NCI-H1436 (cell line): ENCODE measurements at places on chromosomes 1 and 21.

- DNase-seq: no peak
Measured at GRCh38 chr1:66436378-66437135, 97.4 kb upstream of the SGIP1 start.

GRCh38 chr1:228313536-228314277 is 92.9 kb downstream of the TRIM11 start:
- DNase-seq: no peak

DNA sequence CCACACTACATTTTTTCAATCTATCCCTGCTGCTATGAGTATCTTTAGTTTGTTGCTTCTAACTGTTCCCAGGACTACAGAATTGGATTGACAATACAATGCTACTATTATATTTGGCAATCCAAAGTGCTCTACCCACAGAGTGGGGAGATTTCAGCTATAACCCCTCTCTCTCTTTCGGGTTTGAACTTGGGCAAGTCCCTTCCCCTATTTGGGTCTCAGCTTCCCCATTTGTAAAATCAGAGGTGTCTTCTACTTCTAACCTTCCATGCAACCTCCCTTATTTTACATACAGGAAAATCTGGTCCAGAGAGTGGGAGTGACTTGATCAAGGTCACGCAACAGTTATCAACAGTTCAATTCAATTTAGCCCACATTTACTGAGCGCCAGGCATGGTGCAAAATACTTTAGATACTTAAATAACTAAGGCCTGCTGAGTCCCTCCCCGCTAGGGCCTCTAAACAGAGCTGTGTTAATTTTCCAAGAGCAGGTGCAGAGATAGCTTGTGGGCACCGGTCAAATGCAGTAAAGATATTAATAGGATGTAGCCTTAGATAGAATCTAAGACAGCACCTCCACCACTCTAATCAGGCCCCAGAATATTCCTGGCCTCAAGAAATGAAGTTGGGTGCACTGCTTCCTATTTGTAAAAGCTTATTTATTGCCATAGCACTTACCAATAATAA is 9.4 kb upstream of the GPX7 start:
- no peak for DNase-seq

- no peak for DNase-seq
Measured at GRCh38 chr21:42387164-42387563, 8.7 kb downstream of the TMPRSS3 start.

DNA sequence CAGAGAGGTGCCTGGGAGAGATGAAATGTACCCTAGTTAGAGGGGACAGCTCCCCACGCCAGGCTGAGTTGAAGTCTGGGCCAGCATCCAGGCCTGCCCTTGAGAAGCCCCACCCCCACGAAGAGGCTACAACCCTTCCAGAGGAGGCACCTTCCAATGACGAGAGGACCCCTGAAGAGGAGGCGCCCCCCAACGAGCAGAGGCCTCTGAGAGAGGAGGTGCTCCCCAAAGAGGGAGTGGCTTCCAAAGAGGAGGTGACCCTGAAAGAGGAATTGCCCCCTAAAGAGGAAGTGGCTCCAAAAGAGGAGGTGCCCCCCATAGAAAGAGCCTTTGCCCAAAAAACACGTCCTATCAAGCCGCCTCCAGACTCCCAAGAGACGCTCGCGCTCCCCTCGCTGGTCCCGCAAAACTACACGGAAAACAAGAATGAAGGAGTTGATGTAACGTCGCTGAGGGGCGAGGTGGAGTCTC is 3.1 kb downstream of the EVA1B start:
- no peak for DNase-seq

DNA sequence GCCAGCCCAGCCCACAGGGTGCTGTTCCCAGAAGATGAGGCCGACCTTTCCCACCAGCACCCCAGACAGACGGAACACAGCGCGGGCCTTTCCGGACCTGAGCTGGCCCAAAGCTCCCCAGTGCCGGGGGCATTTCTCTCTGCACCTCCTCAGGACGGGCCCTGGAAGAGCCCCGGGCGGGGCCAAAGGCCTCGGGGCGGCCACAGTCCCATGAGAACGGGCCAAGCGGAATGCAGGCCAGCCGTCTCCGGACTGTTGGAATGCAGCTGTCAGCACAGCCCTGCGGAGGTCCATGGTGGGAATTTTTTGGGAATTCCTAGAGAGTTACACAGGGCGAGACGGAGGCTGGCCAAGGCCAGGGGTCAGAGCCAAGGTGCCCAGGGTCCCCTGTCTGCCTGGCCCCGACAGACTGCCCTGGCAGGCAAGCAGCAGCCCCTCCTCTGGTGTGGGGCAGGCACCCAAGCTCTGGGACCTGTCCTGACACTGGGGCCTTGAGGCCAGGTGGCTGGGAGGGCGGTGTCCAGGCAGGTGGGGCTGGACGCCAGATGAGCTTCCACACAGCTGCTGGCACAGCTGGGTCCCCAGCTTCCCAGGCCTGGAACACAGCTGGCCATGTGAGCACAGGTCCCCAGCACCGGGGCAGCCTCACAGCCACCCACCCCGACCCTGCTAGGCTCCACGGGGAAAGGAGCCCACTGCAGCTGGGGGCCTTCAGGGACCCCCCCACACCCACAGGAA is 63.0 kb downstream of the MEGF6 start:
- DNase-seq: no peak

DNA sequence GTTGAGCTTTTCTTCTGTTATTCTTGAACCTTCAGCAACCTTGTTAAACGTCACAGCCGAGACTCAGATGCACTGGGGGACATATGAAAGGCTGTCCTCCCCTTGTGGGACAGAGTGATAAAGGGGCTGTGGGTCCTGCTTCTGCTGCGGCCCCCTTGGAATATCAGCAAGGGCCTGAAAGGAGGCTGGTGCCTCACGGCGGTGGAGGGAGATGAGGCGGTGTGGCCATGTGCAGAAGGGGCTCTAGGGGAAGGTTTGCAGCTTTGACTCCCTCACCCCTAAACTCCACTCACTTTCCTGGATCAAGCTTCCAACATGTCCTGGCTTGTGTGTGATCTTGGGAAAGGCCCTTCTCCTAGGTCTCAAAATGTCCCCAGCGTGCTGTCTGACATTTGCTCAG is 270.7 kb upstream of the CSF3R start:
- DNase-seq: no peak

- no peak for DNase-seq
Measured at GRCh38 chr1:222921945-222922344, 107.1 kb downstream of the DISP1 start.

GRCh38 chr1:34398241-34398915 is 221.7 kb downstream of the C1orf94 start:
- DNase-seq: no peak

GRCh38 chr1:183233113-183233512 is 47.0 kb downstream of the LAMC2 start:
- no peak for DNase-seq

DNA sequence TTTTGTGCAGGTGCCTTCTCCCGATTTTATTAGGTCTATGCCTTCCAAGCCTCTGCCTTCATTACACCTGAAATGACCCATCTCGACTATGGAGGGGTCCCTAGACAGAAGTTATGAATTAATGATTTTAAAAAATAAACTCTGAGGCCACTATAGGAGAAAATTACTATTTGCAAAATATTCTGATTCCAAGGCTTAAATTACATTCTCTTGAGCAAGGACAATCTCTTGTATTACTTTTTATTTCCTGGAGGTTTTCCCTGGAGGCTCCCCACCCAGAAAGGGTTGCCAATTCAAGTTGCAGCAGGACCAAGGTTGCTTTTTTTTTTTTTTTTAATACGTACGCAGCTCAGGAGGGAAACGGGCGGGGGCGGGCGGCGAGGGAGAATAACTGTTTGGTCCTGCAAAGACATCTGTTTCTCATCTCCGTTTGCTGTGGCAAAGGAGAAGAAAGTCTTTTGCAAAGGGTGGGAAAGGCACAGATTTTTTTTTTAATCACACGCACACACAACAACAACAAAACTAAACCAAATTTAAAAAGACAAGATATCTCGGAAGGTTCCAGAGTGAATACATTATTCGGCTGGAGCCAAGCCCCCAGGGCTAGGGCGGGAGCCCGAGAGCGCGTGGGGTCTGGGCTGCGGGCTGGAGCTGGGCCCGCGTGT is 618 bp upstream of the SERTAD4 start:
- DNase-seq: peak; percentile 27

DNA sequence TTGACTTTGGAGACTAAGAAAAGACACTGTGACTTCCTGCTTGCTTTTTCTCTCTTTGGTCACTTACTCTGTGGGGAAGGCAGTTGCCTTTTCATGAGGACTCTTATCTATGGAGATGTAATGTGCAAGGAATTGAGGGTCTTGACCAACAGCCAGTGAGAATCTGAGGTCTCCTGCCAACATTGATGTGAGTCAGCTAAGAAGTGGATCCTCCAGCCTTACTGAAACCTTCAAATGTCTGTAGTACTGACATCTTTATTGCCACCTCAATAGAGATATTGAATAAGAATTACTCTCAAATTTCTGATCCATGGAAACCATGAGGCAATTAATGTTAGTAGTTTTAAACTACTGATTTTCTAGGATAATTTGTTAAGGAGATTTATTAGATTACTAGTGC is 598.4 kb downstream of the ADGRL2 start:
- no peak for DNase-seq

GRCh38 chr1:240242601-240243144 is 151.0 kb downstream of the FMN2 start:
- DNase-seq: no peak

DNA sequence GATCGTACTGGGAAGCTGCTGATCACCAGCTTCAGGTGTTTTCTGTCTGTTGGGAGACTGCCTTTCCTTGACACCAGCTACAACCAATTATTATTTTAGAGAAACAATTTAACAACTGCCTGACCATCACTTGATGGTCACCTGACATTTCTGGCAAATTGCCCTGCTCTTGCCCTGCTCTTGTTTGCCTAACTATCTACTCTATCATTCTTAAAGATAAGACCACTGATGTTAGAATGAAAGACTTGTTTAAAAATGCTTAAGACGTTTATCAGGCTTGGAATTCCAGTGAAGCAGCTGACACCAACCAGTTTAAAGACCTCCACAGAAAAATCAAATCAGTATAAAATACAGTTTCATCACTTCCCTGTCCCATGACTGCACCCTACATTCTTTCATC is 423.3 kb upstream of the CAMK1G start:
- no peak for DNase-seq

DNA sequence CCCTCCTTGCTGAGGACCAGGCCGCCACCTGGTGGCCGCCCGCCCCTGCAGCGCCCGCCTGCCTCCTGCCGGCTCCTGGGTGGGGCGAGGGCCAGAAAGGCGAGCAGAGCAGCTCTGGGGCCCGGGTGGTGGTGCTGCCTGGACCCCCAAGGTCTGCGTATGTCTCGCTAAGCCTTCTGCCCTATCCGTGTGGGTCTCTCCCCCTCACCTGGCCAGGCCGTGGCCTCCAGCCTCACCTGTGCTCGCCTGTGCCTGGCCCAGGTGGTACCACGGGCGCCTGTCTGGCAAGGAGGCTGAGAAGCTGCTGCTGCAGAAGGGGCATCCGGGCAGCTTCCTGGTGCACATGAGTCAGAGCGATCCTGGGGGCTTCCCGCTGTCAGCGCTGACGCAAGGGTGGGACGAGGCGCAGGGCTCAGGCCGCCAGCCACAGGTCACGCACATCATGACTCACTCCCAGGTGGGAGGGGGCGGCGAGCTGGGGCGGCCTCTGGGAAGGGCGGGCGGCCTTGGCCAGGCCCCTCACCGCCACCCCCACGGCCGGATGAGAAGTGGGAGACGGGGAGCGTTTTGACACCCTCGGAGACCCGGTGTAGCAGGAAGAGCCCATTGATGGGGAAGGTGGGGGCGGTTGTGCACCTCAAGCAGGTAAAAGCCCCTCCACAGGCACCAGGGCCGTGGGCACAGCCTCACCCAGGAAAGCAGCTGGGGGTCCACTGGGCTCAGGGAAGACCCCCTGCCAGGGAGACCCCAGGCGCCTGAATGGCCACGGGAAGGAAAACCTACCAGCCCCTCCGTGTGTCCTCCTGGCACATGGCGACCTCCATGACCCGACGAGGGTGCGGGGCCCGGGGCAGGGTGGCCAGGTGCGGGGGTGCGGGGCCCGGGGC is 9.9 kb downstream of the RNF223 start:
- DNase-seq: no peak

- no peak for DNase-seq
Measured at GRCh38 chr1:9538669-9539164, 548 bp upstream of the SLC25A33 start.

DNA sequence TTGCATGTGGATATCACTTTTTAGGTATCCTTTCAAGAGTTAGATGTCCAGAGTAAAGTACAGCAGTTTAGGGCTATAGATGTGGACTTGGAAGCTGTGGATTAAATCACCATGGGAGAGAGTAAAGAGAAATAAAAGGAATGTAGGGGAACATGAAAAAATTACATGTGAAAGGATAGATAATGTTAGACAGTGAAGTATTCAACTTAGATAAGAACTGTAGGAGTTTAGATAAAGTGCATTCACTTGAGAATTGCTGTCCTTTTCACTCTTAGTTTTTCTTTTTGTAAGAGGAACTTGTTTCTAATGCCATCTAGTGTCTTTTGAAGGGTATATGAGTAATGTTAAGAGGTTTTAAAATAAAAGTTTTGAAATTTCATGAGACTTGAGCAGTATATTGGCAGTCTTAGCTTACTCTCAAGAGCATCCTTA is 40.1 kb downstream of the MAST2 start:
- DNase-seq: no peak

DNA sequence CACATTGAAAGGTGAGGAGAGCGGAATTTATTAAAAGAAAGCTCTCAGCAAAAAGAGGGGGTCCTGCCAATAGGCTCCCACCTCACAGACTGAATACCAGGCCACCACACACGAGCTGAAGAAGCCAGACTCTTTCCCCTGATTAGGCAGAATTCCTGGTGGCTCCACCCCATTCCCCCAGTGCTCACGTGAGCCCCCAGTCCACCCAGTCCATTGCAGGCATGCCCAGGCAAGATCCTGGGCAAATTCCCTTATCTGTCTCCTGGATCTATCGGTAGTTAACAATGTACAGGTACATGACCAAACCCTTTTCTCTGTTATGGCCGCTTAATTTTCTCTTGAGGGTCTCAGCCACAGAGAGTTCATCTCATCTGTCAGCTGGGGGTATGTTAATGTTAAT is 54.6 kb upstream of the BTG3 start:
- DNase-seq: no peak

DNA sequence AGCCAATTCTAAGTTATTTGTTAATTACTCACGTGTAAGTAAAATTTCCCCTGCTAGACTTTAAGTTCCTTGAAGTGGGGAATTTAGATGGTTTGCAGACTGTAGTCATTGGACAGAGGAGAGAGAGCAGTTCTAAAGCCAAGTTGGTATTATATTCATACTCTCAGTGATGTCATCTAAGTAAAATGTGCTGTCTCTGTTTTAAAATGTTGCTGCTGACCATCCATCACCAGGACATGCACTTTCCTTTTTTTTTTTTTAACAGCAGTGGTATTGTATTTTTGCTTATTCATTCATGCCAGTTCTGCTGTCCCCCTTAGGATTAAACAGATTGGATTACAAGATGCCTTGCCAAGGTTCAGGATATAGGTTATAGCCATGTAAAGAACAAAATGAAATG is 2.3 kb downstream of the TTLL7 start:
- no peak for DNase-seq

GRCh38 chr1:67213948-67214347 is 47.7 kb downstream of the IL23R start:
- no peak for DNase-seq

DNA sequence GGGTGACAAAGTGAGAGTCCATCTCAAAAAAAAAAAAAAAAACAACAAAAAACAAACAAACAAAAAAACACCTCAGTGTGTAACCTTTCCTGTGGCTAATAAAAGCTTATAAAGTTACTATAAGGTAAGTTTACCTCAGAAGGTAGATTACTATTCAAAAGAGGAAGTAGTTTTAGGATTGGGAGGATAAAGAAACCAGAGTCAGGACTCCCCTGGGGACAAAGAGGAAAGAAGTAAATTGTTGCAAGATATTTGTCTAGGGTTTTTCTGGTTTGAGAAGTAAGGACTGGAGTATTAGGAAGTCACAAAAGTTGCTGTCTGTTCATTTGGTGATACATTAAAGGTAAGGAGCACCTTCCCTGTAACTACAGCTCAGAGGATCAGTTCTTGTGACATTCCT is 23.8 kb upstream of the CENPF start:
- DNase-seq: no peak
